ENCODE measurements at places on chromosomes 1 and 21. TPM values are rescaled to one million over a fixed set of nuclear protein-coding genes. Genes with fewer than 3 reads are reported as not detected.

Gene RHOU
- 10.2 TPM for total RNA-seq

Gene CLCNKB
- total RNA-seq: 0.59 TPM

Gene CASP9
- 12.0 TPM for total RNA-seq

GRCh38 chr1:62625415-62625814 lies 28.1 kb downstream of the ANGPTL3 start:
- DNase-seq: no peak
- no peak overlapping the region for H3K27ac ChIP-seq
- peaks cover 2% of the 10 kb centered on the region for H3K27me3 ChIP-seq
- H3K4me1 ChIP-seq: no peaks in the 10 kb centered on the region
- H3K36me3 ChIP-seq: no peaks in the 10 kb centered on the region

DNA sequence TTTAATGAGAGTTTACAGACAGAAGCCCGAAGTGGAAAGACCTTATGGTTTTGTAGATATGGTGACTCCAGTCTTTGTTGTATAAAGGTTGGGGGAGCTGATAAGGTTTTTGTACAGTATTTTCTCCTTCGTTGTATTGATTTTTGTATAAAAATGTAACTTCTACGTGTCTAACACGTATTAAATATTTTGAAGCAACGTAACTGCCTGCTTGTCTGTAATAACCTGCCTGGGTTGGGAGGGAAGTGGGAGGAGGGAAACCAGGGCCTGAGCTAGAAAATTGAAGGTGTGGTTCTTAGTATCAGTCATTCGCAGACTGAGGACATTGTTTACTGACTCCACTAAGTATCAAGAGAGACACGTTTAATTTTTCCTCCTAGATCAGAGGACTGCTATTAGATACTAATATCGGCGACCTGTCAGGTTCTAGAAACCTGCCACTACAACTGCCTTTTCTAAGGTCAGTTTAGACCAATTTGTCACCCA lies 2.2 kb downstream of the IER5 start:
- peaks cover 23% of the 10 kb centered on the region for H3K27me3 ChIP-seq
- no peak for DNase-seq
- H3K27ac ChIP-seq: peak overlapping the region; percentile 99
- H3K4me1 ChIP-seq: peaks cover 38% of the 10 kb centered on the region
- peaks cover 10% of the 10 kb centered on the region for H3K36me3 ChIP-seq
- H3K4me3 ChIP-seq: peak overlapping the region; percentile 100

GRCh38 chr1:60990714-60991090 lies 91.7 kb upstream of the NFIA start:
- H3K27ac ChIP-seq: no peak overlapping the region
- H3K4me3 ChIP-seq: no peak overlapping the region
- H3K27me3 ChIP-seq: peaks cover 3% of the 10 kb centered on the region
- no peak for DNase-seq
- peaks cover 12% of the 10 kb centered on the region for H3K4me1 ChIP-seq
- H3K36me3 ChIP-seq: no peaks in the 10 kb centered on the region

Data from endothelial cell (in vitro differentiated cells).